AG09309 (cell line): ENCODE measurements at places on chromosomes 1 and 21.

DNA sequence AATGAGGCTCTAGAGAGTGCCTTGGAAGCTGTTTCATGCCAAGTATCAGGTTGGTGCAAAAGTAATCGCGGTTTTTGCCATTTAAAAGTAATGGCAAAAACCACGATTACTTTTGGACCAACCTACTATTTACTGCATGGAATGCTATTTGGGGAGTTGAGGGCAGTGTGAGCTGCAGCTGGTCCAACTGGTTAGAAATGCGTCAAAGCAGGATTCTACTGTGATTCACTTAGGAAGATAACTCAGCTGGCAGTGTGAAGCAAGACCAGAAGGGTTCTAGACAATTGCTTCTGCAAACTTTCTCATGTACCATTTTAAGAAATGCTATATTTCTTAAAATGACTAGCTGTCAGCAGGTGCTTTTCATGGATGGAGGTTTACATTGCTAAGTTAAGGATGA is 21.2 kb upstream of the PLA2G2C start:
- DNase-seq: no peak

- DNase-seq: no peak
Measured at GRCh38 chr1:242017580-242018233, 18.8 kb upstream of the MAP1LC3C start.

GRCh38 chr1:244810221-244810620 is 25.2 kb upstream of the COX20 start:
- DNase-seq: no peak

DNA sequence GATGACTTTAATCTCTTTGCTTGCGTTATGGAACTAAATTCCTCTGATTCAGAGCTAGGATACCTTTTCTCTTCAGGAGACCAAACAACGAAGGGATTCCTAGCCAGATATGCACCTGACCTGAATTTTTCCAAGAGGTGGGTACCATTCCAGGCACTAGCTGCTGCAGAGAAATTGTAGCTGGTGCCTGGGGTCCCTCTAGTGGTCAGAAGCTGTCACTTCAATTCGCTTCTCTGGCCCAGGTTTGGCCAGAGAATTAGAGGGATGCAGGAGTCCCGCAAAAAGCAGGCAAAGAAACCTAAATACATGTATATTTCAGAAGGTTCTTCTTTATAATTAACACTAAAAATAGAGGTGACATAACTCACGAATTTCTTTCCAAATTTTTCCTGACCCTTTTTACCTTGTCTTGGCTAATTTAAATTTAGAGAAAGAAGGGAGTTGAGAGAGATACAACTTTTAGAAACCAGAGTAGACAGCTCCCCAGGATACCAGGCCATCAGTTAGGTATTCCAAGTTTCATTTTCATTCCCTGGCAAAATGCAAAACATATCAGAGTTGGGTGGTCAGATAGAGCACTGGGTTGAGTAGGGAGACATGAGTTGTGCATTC is 9.6 kb downstream of the ACKR1 start:
- DNase-seq: no peak

DNA sequence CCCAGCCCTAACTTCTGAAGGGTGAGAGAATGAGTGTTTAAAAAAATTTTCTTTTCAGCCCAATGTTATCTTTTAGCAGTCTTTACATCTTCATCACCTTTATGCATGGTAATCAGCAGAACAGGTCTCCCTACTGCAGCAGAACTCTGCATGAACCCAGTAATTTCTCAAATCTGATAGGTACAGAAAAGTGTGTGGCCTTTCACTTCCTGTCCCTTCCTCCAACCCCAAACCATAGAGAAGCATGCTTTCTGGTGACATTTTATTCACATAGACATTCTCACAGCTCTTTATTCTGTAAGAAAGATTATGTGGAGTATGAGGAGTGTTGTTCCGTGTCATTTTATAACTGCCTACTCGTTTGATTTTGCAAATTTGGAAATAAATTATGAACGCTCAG is 68.6 kb downstream of the RPAP2 start:
- no peak for DNase-seq

DNA sequence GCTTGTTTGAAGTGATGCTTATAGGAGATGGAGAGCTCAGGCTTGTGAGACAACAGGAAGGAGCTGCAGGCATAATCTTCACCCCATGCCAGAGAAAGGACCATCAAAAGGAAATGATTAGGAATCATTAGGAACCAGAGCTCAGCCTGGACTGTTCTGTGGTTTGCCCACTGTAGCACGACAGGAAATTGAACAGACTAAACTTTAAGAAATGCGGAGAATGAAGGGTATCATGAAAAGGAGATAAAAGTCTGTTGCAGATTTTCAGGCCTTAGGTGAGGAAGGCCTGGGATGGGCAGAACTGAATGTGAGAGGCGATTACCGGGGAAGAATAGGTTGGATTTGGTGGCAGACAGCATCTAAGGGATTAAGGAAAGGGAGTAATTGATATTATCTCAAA is 292.0 kb upstream of the PLXNA2 start:
- DNase-seq: no peak

- no peak for DNase-seq
Measured at GRCh38 chr21:37263827-37264600, 3.1 kb downstream of the VPS26C start.

- DNase-seq: no peak
Measured at GRCh38 chr21:44677881-44678280, 4.1 kb downstream of the KRTAP12-1 start.

GRCh38 chr1:113168946-113169345 is 95.9 kb downstream of the LRIG2 start:
- no peak for DNase-seq

- no peak for DNase-seq
Measured at GRCh38 chr1:84303314-84303830, 1.9 kb downstream of the SAMD13 start.

- peak; percentile 44 for DNase-seq
Measured at GRCh38 chr1:246492611-246493245, 14.4 kb downstream of the SMYD3 start.

GRCh38 chr1:158095737-158096335 is 84.9 kb upstream of the CD1D start:
- DNase-seq: no peak

DNA sequence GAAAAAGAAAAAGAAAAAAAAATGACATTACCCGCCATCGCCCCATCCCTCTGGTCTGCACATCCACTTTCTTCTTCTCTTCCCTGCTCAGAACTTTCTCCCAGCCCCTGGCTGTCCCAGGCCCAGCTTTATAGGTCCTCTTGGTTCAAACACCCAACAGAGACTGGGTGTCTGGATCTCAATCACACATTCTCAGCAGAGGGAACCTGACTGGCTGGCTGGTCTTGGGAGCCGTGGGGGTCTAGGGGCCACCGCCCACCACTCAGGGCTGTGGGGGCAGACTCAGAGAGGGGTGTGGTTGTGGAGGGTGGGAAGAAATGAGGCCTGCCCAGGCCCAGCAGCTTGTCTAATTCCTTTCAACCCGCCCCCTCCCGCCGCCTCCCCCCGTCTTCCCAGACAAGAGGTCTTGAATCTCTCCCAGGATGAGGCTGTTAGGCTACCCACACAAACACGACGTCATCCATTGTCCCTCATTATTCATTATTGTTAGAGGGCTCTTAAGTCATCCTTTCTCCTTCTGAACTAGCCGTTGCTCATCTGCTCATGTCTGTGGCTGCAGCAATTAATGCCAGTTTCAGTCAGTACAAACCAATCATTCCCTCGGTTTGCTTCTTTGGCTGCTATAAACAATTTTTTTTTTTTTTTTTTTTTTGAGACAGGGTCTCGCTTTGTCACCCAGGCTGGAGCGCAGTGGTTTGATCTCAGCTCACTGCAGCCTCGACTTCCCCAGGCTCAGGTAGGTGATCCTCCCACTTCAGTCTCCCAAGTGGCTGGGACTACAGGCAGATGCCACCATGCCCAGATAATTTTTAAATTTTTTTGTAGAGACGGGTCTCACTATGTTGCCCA is 40.6 kb upstream of the CLIC4 start:
- no peak for DNase-seq

DNA sequence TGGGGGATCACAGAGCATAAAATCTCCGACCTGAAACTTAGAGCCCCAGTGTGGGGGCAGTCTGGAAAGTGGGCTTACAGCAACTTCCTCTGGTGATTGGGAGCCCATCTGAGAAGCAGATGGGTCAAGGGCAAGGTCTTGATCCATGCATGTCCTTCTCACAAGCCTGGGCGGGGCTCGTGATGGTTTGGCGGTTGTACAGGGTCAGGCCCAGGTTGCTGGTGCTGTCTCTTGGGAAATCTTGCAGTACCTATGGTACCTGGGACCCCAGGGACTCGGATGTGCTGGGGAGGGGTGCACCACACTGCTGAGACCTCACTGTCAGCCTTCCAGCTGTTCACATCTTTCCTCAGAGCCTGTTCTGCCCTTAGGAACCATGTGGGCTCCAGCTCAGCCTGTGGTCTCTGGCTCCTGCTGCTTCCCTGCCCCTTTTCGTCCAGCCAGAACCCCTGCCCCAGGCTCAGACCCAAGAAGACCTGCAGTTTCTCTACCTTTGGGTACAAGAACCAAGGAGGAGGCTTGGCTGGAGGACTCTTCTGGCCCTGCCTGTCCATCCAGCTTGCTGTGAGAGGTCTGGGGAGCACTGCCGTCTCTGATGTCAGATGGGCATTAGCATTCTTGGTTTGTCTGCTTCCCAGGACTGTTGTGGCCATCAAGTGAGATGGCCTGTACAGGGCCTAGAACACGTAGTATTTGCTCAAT is 24.5 kb downstream of the WNT4 start:
- DNase-seq: no peak

GRCh38 chr1:26959722-26960624 is at the start of gene KDF1:
KDF1 (minus strand) TSS chr1:26960468; CDS start chr1:26952380, 8,088 bp downstream.
- no peak for DNase-seq

DNA sequence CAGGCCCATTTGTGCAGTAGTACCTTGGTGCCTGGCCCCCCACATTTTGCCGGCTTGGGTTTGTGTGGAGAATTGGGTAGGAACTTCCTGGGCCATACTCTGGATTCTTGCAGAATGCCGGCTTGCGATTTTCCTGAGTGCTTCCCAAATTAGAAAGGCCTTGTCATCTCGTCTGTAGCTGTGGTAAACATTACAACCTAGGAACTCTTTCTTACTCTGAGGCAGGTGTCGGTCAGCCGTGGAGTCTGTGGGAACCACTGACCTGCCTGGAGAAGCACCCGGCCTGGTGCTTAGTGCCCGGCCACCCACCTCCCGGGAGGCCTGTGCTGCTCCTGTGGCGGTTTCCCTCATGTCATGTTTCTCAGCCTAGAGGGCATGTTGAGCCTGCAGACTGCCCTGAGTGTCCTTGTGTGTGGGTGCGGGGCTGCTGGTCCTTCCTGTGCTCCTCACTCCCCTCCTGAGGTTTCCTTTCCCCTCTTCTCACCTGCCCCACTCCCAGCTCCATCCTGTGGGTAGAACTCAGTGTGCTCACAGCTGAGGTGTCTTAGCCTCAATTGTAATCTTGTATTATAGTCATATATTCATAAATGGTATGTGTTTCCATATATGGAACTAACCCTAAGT is 64.7 kb downstream of the S100B start:
- no peak for DNase-seq

- no peak for DNase-seq
Measured at GRCh38 chr1:8078176-8078671, 52.1 kb upstream of the ERRFI1 start.

DNA sequence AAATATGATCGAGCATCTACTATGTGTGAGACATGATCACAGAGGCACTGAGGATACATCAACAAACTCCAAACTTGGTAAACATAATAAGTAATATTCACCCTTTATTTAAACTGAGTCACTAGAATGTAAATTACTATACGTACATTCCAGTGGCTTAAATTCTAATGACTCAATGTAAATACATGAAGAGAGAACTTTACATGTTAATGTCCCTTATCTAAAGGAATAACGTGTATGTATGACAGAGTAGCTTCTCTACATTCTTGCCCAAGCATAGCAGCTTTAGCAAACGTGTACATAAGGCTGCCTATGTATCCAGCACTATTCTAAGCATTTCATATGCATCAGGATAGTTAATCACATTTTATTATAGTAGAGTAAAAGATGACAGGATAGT is 111.8 kb upstream of the CYYR1 start:
- no peak for DNase-seq

- DNase-seq: no peak
Measured at GRCh38 chr1:116853680-116854402, 55.9 kb upstream of the PTGFRN start.

DNA sequence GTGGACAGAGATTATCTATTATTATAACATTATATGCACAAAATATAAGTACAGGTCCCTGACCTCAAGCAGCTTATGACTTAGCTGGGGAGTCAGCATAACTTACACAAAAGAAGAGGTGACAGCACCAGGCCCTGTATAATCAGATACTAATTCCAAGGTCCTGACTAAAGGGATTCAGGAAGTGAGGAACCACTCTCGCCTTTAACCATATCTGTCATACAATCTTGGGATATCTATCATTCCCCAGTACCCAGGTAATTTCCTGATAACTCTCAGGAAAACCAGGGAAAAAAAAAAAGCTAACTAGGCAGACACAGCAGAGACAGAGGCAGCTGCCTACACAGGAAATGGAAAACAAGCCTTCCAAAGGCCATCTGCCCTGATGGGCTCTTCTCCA is 78.5 kb upstream of the CAMK1G start:
- DNase-seq: no peak

DNA sequence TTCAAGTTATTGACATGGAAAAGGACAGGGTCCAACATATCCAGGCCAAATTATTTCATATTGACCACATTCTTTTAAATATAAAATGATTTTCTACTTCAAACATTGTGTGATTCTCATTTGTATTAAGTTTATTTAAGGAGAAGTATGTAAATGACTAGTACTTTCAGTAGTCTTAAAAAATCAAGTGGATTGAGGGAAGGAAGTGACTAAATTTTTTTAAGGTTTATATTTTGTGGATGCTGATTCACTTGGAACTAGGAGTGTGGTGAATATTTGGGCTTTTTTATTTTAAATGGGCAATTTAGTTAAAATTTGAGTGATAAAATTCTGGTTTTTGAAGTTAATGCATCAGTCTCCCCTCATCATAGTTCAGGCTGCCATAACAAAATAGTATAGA is 10.1 kb downstream of the PRRC2C start:
- DNase-seq: no peak

DNA sequence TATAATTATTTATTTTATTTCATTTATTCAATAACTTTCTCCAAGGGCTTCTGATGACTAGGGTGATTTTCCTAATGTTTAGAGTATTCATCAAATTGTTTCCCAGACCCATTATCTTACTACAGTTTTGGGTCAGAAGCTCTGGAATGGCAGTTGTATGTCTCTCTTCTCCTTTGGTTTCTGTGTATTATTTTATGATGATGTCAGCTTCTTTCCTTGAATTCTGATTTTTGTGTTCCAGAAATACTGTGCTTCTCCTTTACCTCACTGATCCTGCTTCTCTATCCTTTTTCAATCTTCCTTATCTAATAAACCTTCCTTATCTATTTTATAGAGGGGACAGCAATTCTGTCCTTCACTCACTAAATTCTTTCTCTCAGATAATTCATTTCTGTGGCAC is 48.8 kb downstream of the LRRC8B start:
- no peak for DNase-seq

DNA sequence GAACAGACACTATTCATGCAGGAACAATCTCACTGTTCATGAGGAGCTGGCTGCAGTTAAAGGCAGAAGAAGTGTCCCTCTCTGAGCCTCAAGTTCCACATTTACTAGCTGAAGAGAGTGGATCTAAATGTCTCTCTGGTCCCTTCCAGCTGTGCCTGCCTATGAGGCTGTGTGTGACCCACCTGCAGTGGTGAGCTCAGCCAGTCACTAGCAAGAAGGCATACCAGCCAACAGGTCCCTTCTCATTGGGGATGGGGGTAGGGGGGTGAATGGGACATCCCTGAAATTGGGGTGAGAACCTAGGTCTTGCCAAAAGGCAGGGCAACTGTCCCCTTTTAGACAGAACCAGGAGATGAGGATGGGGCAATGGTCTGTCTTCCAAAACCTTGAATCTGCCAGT is 13.6 kb downstream of the RD3 start:
- no peak for DNase-seq

GRCh38 chr1:239826736-239827135 is 264.9 kb upstream of the FMN2 start:
- no peak for DNase-seq
